ENCODE measurements at places on chromosomes 1 and 21.
A peak's percentile ranks its signal among the peaks of the same experiment; 100 is the strongest.

DNA sequence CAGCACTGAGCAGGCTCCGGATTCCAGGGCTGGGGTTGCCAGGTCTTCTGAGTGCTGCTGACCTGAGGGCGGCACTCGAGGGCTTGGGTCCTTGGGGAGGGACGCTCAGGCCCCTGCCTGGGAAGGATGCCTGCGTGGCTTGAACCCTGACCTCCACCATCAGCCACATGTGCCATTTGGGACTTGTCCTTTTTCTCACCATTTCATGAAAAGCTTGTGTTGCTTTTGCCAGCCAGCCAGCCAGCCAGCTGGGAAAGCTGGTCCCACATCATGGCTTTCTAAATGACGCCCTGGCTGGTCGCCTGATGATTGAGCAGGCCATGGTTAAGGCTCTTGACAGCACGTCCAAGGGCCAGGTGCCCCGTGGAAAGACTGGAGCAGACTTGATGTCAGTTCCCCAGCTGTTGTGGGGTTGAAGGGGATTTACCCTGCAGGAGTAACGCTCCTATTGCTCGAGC, 168.7 kb downstream of the CAMTA1 start:
- no peak for DNase-seq

DNA sequence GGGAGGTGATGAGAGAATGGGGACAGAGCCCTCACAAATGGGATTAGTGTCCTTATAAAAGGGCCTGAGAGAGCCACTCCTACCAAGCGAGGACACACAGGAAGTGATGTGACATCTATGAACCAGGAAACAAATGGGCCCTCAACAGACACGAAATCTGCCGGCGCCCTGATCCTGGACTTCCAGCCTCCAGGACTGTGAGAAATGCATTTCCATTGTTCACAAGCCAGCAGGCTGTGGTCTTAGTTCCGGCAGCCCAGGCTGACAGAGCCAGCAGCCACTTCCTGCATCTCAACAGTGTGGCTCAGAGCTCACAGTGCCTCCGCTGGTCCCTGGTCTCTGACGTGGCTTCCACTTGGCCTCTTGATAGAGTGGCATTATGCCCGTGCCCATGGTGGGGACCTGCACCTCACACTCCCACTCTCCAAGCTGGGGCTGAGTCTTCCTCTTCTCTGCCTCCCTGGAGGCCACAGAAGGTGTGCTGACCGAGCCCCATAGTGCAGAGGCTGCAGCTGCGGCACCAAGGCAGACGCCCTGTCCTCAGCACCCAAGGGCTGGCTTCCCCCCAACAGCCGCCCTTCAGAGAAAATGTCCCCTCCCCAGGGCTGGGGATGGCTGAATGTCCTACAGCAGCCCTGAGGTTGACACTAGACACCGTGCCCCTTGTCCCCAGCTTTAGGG, 44.9 kb downstream of the ACOT7 start:
- no peak for DNase-seq

GRCh38 chr21:45423201-45423955, 18.4 kb downstream of the COL18A1 start:
- no peak for DNase-seq

- DNase-seq: no peak
These were observed 10.6 kb downstream of the SLC19A1 start for GRCh38 chr21:45531393-45532215.

DNA sequence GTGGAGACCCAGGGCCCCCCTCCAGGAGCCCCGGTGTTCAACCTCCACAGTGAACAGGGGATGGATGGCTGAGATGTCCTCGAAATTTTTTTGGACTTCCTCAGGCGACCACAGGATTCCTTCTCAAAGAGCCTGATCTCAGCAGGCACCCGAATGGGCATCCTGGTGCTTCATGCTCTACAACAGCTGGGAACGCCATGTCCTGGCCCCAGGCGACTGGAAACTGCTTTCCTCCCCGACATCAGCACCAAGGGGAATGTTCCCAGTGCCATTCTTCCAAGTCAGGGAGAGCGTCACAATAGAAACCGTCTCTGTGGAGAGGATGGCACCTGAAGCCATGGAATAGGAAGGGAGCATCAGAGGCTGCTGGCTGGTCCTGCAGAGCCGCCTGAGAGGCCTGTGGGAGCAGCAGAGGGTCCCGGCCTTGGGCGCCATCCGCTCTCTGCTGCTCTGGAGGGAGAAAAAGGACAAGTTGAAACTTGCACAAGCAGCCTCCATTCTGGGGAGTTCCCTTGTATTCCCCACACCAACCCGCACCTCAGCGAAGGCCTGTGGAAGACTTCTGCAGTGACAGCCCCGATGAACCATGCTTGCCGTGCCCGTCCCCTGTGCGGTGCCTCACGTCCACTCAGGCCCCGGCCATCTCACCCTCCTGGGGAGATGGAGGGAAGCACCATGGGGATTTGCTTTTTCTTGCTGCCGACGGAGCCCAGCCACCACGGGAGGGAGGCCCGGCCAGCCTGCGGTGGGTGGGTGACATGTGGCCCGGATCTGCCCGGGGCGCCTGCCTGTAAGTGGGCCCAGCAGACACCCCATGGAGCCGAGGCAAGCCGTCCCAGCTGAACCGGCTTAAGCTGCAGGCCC, 2.3 kb upstream of the ADARB1 start:
- no peak for DNase-seq

- DNase-seq: no peak
These were observed 4.3 kb downstream of the INAVA start for GRCh38 chr1:200899015-200899386.

DNA sequence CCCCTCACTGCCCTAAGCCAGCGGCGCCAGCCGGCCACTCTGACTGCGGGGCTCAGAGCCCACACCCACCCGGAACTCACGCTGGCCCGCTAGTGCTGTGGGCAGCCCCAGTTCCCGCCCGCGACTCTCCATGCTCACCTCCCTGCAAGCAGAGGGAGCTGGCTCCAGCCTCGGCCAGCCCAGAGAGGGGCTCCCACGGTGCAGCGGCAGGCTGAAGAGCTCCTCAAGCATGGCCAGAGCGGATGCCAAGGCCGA, 41.5 kb downstream of the SLC2A1 start:
- no peak for DNase-seq

- no peak for DNase-seq
These were observed 18.3 kb downstream of the RCSD1 start for GRCh38 chr1:167648252-167648849.

- DNase-seq: peak; percentile 91
These were observed 60.3 kb downstream of the CD46 start for GRCh38 chr1:207811920-207812720.

DNA sequence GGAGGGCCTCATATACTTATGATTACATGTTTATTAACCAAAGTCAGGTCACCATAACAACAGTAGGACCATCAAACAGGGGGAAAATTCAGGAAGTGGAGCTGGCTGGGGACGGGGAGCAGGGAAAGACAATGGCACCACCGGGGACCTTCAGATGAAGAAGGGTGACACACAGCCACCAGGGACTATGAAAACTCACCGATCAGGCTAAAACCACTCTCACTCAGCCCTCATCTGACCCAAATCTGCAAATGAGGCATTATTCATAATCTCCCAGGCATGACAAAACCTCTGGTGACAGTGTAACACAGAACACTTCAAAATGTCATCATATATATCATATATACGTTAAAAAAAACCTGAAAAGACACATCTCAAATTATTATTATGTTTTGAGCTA, 11.2 kb downstream of the MKNK1 start:
- no peak for DNase-seq

- DNase-seq: no peak
These were observed 701.7 kb downstream of the RWDD3 start for GRCh38 chr1:95935719-95936118.

- no peak for DNase-seq
These were observed 274.6 kb upstream of the ESRRG start for GRCh38 chr1:216997831-216998230.

DNA sequence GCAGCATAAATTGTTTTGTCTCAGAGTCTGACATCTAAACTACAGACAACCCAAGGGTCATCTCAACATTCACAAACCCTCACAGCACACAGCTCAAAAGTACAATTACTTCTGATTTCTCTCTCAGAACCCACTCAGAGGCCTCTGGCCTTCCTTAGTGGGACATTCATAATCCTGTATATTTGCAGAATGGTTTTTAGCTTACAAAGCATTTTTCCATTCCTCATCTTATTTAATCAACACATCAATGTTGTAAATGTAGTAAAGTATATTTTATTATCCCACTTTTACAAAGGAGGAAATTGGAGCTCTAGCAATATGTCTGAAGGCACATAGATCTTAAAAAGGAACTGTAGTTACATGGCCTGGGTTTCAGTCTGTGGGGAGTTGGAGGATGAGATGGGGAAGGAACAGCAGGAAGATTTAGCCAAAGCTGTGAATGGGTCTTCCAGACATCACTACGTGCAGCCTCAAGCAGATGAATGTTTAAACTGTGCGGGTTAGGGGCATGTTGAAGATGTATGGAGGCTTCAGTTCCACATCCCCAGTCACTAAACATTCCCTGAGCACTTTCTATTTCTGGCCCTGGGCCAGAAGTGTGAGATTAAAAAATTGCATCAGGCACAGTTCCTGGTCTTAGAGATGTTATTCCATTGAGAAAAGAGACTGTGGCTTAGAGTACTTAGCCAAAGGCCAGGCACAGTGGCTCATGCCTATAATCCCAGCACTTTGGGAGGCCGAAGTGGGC, 13.3 kb downstream of the AKNAD1 start:
- DNase-seq: no peak
